ENCODE measurements at places on chromosomes 2 and 18. TPM values are rescaled to one million over a fixed set of nuclear protein-coding genes. Genes with fewer than 3 reads are reported as not detected.

The FBXO41 gene
- 32.2 TPM for total RNA-seq

The GCFC2 gene
- total RNA-seq, result 22.5 TPM

GRCh38 chr2:220687231-220687843, 884.8 kb downstream of the EPHA4 start:
- ATAC-seq, result peak; percentile 72

GRCh38 chr2:72834596-72834995, 8.8 kb upstream of the EXOC6B start:
- ATAC-seq, result no peak

GRCh38 chr2:8590938-8591337, 90.9 kb upstream of the ID2 start:
- no peak for ATAC-seq
